T-helper 17 cell (primary cell): ENCODE measurements at places on chromosomes 6 and 20.

- H3K4me3 ChIP-seq, result no peak overlapping the region
- H3K27ac ChIP-seq, result no peak overlapping the region
- no peaks in the 10 kb centered on the region for H3K27me3 ChIP-seq
- H3K36me3 ChIP-seq, result peaks cover 4% of the 10 kb centered on the region
Observed at GRCh38 chr20:33862709-33863403, 51.7 kb downstream of the CHMP4B start.

GRCh38 chr20:11329271-11329670, 588.4 kb upstream of the BTBD3 start:
- H3K4me1 ChIP-seq, result no peaks in the 10 kb centered on the region
- H3K27ac ChIP-seq, result no peak overlapping the region
- H3K36me3 ChIP-seq, result no peaks in the 10 kb centered on the region

GRCh38 chr20:16035576-16035975, 537.7 kb downstream of the KIF16B start:
- H3K27me3 ChIP-seq, result no peaks in the 10 kb centered on the region
- no peak for DNase-seq
- H3K4me3 ChIP-seq, result no peak overlapping the region
- no peaks in the 10 kb centered on the region for H3K36me3 ChIP-seq
- no peak overlapping the region for H3K27ac ChIP-seq

GRCh38 chr6:160792708-160793107, 90.7 kb downstream of the PLG start:
- DNase-seq, result no peak
- H3K36me3 ChIP-seq, result no peaks in the 10 kb centered on the region
- H3K4me1 ChIP-seq, result peaks cover 3% of the 10 kb centered on the region
- no peak overlapping the region for H3K4me3 ChIP-seq

DNA sequence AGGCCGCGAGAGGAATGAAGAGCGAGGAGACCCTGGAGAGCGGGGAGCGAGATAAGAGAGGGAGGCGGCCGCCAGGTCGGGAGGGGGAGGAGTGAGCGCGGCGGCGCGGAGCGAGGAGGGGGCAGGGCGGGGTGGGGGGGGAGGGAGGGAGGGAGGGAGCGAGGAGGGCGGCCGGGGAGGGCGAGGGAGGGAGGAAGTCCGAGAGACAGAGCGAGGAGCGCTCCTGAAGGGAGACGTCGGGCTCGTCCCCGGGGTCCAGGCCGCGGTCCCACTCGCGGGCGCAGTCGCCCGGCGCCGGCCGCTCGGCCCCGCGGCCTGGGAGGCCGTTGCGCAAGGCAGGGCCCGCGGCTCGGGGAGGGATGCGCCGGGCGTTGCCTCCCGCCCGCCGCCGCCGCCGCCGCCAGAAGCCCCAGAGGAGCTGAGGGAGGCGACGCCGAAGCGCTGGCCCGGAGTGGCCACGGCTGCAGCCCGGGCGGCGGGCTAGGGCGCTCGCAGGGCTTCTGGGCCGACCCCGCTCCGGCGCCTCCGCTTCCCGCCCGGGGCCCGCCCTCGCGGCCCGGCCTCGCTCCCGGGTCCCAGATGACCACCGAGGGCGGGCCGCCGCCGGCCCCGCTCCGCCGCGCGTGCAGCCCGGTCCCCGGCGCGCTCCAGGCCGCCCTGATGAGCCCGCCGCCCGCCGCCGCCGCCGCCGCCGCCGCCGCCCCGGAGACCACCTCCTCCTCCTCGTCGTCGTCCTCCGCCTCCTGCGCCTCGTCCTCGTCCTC, at the start of gene FOXF2:
Gene FOXF2, plus strand, starts transcription at position 208 of the 764 bp plus-strand sequence. Its CDS starts 372 bp downstream, at position 580.
- H3K4me1 ChIP-seq, result peaks cover 19% of the 10 kb centered on the region
- H3K27me3 ChIP-seq, result peaks cover 71% of the 10 kb centered on the region
- H3K27ac ChIP-seq, result no peak within 1 kb of the TSS
- H3K4me3 ChIP-seq, result peak within 1 kb of the TSS; percentile 90
- DNase-seq, result no peak

GRCh38 chr6:20661721-20662120, 127.5 kb downstream of the CDKAL1 start:
- no peaks in the 10 kb centered on the region for H3K36me3 ChIP-seq
- no peak overlapping the region for H3K27ac ChIP-seq
- no peak for DNase-seq
- H3K4me1 ChIP-seq, result peaks cover 15% of the 10 kb centered on the region
- no peak overlapping the region for H3K4me3 ChIP-seq

DNA sequence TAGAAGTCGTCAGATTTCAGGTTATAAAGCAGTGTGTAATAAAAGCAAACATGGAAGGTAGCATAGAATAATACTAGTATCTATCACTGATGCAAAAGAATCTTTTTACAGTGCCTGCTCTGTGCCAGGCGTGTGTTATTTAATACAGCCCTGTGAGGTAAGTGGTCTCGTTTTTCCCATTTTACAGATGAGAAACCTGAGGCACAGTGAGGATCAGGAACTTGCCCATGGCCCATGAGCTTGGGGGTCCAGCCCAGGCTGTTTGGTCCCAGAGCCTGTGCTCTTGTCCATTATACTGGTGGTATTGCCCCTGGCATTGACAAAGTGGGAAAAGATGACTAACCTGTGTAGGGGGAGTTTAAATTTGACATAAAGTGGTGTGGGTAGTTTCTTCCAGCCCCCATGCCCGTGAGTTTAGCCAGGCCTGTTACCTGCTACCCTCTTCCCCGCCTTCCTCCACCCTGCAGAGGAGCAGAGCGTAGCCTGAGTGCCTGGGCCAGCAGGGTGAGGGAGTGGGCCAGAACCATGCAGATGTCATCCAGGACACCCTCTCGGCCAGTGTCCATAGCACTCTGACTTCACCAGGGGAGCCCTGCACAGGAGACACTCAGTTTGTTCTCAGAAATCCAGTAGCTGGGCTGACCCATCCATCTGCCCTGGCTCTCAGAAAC, 16.6 kb downstream of the WRNIP1 start:
- H3K4me1 ChIP-seq, result peaks cover 29% of the 10 kb centered on the region
- peaks cover 6% of the 10 kb centered on the region for H3K36me3 ChIP-seq
- peak overlapping the region; percentile 58 for H3K4me3 ChIP-seq
- H3K27ac ChIP-seq, result no peak overlapping the region
- no peaks in the 10 kb centered on the region for H3K27me3 ChIP-seq

DNA sequence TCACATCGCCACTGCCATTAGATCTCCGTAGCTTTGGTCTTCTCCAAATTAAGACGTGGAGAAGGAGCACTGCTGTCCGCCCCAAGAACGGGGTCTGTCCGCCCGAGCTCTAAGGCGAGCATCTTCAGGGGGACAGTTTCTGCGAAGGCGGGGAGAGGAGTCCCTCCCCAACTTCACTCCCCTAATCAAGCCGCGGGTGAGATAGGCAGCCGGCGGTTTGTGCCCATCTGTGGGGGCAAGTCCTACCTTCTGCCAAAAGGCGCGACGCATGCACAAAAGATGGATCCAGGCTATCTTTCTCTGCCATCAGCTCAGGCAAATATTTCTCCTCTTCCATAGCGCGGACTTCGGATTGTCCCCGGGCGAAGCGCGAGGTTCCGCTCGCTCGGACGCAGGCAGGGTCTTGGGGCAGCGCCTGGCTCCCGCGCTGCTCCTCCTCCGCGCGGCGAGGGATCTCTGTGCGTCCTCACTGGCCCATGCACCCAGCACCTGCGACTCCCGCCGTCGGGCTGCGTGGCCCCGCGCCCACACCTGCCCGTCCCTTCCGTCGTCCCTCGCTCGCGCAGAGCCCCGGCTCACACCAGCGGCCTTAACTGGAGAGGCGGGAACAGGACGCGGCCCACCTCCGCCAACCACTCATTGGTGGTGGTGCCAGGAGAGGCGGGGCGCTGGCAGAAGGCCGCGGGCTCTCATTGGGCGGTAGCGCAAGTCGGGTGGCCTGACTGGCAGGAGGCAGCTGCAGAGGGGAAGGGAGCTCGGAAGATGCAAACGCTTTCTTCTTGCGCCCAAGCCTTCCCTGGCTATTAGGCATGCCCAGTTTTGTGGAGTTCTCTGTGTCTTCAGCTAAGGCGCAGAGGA, at the start of gene KHDRBS2:
Gene KHDRBS2, minus strand, starts transcription at position 614 of the 858 bp plus-strand sequence.
- no peaks in the 10 kb centered on the region for H3K36me3 ChIP-seq

- H3K27me3 ChIP-seq, result peaks cover 50% of the 10 kb centered on the region
- peaks cover 2% of the 10 kb centered on the region for H3K36me3 ChIP-seq
- H3K4me1 ChIP-seq, result peaks cover 11% of the 10 kb centered on the region
Observed at GRCh38 chr20:51013577-51014330, 9.2 kb downstream of the KCNG1 start.

GRCh38 chr6:167543602-167544497, 219.0 kb downstream of the TTLL2 start:
- peaks cover 7% of the 10 kb centered on the region for H3K27me3 ChIP-seq
- no peak overlapping the region for H3K27ac ChIP-seq
- H3K36me3 ChIP-seq, result no peaks in the 10 kb centered on the region
- H3K4me1 ChIP-seq, result no peaks in the 10 kb centered on the region

DNA sequence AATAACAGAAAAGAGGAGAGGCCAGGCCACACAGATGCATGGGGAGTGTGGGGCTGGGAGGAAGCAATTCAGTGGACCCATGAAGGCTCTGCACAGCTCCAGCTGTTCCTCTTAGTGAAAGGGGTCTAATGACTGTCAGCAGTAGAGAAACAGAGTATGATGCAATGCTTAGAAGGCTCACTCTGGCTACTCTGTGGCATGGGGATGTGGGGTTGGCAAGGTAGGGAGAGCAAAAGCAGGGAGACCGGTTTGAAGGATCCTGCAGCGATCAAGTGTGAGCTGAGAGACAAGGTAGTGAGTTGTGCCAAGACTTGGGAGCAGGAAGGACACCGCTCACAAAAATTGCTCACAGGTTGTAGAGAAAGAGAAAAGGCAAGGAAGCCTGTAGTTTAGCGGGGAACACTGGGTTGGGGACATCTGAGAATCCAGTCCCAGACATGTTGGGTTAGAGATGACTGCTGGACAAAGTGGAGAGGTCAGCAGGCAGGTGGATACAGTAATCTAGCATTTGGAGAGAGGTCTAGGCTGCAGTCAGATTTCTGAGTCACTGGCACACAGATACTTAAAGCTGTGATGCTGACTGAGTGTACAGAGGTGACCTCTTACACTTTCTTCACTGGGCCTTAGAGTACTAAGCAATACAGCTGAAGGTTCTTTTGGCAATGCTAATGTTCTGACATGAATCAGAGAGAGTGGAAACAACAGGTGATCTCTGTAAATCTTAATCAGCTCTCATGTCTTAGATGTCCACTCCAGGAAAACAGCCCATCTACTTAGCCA, 27.1 kb downstream of the NAPB start:
- H3K4me3 ChIP-seq, result no peak overlapping the region
- H3K4me1 ChIP-seq, result peaks cover 13% of the 10 kb centered on the region
- peaks cover 16% of the 10 kb centered on the region for H3K36me3 ChIP-seq

DNA sequence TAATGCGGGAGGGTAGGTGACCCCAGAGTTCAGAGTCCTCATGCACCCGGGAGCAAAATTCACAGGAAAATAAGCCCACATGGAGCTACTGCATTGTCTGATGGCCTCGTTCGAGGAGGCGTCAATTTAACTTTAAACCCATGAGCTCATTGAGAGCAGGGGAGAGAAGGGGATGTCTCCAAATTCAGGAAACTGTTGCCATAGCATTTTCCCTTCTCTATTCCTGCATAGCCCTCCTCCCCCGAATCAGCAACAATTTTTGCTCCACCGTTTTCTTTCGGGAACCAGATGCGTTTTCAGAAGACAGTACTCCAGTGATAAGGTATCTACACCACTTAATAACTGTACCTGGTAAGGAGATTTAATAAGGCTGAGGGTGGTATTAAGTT, 324 bp upstream of the LAMP5 start:
- H3K27me3 ChIP-seq, result peaks cover 72% of the 10 kb centered on the region
- no peak overlapping the region for H3K4me3 ChIP-seq
- H3K27ac ChIP-seq, result no peak overlapping the region
- H3K36me3 ChIP-seq, result peaks cover 3% of the 10 kb centered on the region
- H3K4me1 ChIP-seq, result peaks cover 2% of the 10 kb centered on the region

DNA sequence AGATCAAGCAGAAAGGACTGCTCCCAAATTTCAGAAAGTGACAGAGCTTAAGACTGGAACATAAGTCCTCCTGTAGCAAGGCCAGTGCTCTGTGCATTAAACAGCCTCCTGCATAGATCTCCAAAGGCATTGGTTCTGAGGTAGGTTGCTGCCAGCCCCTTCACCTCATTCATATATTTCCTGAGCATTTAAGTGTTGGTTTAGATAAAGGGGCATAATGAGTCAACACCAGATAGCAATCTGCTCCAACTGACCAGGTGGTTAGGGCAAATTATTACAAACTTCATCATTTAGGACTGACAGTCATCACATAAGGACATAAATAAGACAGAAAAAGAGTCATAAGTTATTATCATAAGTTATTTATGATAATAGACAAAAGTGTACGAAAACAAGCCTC, 10.7 kb downstream of the PTPRK start:
- H3K4me3 ChIP-seq, result no peak overlapping the region
- peaks cover 2% of the 10 kb centered on the region for H3K36me3 ChIP-seq
- no peak for DNase-seq
- H3K4me1 ChIP-seq, result no peaks in the 10 kb centered on the region
- peaks cover 28% of the 10 kb centered on the region for H3K27me3 ChIP-seq
- no peak overlapping the region for H3K27ac ChIP-seq

- H3K4me3 ChIP-seq, result no peak overlapping the region
- no peaks in the 10 kb centered on the region for H3K27me3 ChIP-seq
Observed at GRCh38 chr20:14401479-14402138, 64.2 kb upstream of the FLRT3 start.
